ENCODE measurements at places on chromosomes 12 and 14. TPM values are rescaled to one million over a fixed set of nuclear protein-coding genes. Genes with fewer than 3 reads are reported as not detected.
A peak's percentile ranks its signal among the peaks of the same experiment; 100 is the strongest.

- no peak for DNase-seq
Observed at GRCh38 chr14:37094502-37094901, 77.9 kb downstream of the SLC25A21 start.

DNA sequence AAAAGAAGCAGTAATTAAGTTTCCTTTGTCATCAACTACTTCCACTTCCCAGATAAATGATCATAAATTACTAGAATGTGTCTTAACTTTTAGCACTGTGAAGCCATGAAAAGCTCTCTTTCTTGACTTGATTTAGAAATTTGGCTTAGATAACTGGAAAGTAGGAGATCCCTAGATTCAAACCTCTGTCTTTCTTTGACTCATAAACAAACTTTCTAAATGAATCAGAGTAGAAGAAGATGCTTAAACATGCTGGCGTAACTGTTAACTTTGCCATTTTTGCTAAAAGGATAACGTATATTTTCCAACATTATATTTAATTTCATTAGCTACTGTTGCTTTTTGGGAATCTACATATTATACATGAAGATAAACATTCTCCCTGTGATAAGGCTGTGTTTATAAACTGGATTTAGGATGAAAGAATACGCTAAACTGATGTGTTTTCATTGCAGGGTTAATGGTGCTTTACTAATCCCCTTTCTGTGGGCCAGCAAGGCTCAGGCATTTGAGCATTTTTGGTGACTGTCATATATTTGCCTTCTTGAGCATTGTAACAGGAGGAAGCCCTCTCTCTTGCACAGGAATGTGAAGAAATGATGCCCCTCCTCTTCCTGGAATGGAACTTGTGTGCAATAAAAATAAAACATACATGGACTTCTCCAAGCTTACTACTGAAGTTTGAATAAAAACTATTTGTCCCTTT, 301.4 kb downstream of the BMP4 start:
- no peak for DNase-seq

DNA sequence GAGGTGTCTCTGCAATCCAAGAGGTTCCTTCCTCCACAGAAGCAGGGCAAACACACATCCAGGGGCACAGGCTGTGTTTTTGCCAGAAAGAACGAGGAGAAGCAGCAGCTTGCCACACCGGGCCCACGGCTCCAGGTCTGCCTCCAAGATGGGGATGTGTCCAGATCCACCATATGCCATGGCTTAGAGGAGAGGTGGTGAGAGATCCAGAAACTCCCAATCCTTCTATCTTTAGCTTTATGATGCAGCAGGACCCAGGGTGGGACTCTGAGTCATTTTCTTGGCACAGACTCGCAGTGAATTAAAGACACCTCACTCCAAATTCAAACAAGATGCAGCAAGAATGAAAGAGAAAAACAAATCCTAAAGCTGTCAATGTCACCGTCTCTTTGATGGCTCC, 481.4 kb upstream of the TMEM132C start:
- DNase-seq = no peak

- DNase-seq = no peak
Observed at GRCh38 chr14:42163136-42163535, 556.5 kb downstream of the LRFN5 start.

GRCh38 chr14:55436519-55436918, 3.9 kb downstream of the TBPL2 start:
- DNase-seq = no peak

GRCh38 chr12:108571609-108572165, 9.3 kb downstream of the ISCU start:
- no peak for DNase-seq

GRCh38 chr12:91074154-91074709, 16.4 kb upstream of the KERA start:
- DNase-seq = no peak

GRCh38 chr12:122946690-122947341, 19.4 kb downstream of the ABCB9 start:
- peak; percentile 72 for DNase-seq

DNA sequence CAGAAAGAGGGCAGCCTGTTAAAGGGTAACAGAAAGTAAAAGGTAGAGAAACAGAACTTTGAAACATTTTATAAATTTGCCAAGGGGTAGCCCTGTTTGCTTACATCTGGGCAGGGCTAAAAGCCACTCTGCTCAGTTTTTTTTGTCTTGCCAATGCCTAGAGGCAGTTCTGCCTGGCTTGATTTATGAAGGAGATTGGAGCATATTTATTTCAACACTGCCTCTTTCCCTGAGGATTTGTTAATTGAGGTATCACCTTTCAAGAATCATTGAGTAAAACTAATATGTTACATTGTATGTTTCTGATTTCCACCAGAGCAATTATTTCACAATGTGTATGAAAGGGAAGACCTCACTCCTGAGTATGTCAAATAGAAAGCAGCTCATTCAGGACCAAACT, 160.8 kb downstream of the GXYLT1 start:
- no peak for DNase-seq

GRCh38 chr12:72734581-72734980, 462.4 kb downstream of the TRHDE start:
- DNase-seq = no peak

DNA sequence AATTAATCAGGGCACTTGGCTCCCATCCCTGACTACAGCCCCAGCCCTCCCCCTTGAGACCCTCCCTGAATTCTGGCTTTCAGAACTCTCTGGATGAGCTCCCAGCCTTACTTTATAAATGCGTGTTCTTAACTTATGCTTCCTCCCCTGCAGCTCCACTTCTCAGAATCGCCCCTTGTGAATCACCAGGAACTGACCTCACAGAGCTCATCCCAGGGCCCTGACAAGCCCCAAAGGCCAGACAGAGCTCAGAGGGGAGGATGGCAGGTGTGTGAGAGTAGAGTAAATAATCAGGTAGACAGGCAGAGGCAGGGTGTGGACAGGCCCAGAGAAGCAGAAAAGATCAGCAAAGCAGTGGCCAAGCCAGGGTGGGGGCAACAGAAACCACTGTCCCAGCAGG, 68.2 kb upstream of the FOXN3 start:
- DNase-seq = no peak

DNA sequence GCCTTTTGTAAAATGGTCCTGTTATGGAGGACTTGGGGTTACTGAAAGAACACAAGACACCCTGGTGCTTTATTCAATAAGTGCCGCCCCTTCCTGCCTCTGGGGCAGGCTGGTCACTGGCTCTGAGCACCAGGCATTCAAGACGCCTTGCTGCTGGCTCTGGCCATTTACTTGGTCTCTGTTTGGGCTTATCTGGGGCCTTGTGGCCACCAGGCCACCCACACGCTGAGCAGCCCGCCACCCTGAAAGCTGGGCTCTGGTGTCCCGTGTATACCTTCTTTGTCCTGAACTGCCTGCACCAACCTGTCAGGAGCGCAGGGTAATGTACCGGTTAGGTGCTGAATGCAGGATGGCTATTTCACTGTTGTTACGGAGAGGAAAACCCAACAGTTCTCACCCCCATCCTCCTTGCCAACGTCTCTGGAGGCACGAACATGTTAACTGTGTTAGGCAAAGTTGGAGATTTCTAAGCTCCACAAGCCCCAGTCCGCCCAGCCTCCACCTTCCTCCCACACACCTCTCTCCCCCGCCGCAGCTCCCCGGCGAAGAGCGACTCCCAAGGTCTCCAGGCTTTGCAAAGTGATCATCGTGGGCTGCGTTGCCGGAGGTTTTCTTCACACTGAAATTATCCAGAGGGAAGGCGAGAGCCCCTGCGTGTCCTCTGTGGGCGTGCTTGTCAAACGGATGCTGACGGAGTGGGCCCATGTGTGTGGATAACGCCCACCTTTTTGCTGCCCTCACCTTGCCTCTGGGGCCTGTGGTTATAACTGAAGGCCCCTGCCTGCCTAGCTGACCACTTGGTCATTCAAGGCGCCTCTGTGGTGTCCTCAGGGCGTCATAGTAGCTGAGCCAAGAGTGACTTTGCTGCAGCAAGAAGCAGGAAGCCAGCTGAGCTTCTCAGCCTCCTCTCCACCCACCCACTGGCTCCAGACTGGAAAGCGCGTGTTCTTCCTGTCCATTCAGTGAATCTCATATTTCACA, 18.8 kb upstream of the BEGAIN start:
- DNase-seq = no peak

- no peak for DNase-seq
Observed at GRCh38 chr12:124601706-124602105, 34.3 kb upstream of the NCOR2 start.

GRCh38 chr14:104137297-104138097, 890 bp upstream of the KIF26A start:
- DNase-seq = peak; percentile 85

DNA sequence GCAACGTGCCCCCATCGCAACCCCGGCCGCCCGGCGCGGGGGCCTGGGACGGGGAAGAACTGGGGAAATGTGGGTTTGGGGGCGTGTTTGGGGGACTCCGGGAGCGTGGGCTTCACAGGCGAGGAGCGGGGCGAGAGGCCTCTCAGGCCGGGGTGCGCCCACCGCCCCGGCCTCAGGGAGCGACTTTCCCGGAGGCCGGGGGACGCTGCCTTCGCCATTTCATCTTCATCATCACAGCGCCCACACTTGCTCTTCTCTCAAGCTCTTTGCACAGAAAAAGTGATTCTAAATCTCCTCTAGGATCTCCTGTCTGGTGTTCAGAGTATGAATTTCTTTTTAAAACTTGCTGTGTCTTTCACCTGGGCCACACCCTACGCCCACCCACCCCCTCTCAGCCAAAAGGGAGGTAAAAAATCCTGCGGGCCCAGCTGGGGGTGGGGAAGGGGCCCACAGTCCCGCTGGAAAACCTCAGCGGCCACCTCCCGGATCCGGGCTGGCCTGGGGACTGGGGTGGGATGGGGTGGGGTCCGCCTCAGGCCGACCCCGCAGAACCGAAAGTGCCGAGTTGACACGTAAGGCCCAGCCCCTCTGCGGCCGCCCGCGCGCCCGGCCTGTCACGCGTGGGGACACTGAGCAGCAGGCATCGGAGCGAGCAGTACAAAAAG, 7.4 kb downstream of the CDKN1B start:
- DNase-seq = no peak

DNA sequence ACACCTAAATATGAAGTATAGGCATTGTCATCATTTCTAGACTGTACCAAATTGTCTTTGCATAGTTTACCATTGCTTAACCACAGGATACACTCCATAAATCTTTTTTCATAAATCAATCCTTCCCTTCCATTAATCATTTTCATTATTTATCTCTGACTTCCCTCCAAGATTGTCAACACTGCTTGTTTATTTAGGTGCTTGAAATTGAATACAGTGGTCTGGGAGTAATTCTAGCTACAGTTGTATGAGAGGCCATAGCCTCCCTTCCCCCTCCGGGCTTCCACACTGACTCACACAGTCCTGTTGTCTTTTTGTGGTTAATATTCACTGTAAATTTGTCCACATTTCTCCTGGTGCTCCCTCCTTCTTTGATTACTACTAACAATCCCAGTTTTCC, 114.2 kb upstream of the ARID2 start:
- DNase-seq = no peak

- DNase-seq = peak; percentile 68
Observed at GRCh38 chr12:24960222-24960855, 11.4 kb upstream of the BCAT1 start.

DNA sequence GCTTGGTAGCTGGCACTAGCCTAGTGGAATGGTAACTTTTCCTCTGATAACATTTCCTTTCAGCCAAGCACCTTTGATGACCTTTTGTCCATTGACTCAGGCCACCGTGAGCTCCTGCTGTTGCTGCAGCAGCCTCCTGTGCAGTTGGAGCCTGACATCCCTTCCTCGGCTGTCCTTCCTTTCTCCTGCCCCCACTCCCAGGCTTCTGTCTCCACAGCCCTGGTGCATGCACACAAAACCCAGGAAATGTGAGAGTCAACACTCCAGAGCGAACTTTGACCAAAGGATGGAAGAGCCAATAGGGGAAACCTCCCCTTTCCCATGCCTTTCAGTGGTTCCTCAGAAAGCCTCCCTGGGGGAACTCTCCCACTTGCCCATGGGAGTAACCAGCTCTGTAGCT, 115.0 kb downstream of the TMEM260 start:
- DNase-seq = no peak

GRCh38 chr12:24743941-24744793, 204.7 kb downstream of the BCAT1 start:
- DNase-seq = no peak

DNA sequence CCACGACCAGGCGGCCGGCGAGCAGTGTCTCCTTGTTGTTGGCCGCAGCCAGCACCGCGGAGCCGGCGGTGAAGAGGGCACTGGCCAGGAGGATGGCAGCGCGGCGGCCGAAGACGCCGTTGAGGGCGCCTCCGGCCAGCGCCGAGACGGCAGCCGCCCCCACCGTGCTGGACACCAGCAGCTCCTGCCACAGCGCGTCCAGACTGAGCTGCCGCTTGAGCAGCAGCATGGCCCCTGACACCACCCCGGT, 691 bp downstream of the SLC2A13 start:
- DNase-seq = no peak

DNA sequence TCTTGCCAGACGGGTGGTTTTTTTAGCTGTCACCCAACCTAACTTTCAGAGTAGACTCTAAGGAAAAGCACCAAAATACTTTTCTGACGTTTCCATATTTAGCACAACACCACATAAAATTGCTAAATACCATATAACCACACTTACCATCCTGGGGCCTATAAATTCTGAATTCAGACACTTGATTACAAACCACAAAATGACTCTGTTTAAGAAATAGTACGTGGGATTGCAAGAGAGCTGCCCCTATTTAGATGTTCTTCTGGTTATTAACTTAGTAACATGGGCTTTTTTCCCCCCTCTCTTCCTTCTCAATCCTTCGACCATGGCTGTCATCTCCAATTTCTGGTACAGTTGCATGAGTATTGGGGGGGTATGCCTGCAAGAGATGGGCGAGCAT, 287.7 kb downstream of the BMP4 start:
- no peak for DNase-seq

DNA sequence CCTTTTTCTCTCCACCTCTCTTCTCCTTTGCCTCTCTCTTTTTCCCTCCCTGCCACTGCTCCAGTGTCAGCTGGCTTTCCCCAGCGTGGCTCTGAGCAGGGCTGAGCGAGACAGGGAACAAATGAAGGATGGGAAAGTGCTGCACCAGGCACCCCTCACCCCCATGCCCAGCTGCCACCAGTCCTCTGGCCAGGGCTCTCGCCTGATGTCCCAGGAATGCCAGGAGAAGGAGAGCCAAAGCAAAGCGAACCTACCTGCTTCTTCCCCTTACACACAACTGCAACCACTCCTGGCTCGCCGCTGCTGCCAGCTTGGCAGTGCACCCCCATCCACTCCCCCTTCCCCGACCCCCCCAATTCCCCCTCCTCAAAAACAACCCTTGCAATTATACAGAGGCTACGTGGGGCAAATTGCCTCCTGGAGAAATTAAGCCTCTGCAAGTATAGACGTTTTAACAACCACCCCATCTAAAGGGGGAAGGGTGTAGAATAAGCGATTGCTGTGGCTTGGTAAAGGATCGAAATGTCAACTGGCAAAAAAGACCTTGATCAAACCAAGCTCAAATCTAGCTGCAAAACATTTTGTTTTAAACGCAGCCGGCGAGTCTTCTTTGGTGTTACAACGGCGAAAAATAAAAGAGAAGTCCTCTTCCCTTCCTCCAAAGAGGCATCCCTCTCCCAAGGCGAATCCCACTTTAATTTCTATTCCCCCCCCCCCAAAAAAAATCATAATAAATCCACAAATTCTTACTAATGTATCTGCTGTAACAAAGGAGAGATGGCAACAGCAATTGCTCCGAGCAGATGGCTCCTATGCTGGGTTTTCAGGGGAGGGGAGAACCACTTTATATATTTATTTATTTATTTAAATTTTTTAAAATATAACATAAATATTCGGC, 2.9 kb downstream of the BCL11B start:
- no peak for DNase-seq

NUDT4 gene
- 236 TPM for total RNA-seq

CRIP1 gene
- total RNA-seq = 75.1 TPM

RGS6 gene
- total RNA-seq = not detected

CCDC175 gene
- total RNA-seq = not detected

ZNF891 gene
- 2.3 TPM for total RNA-seq

OASL gene
- total RNA-seq = 0.35 TPM

C3AR1 gene
- not detected for total RNA-seq

PKP2 gene
- 275 TPM for total RNA-seq

KRT2 gene
- not detected for total RNA-seq
